ENCODE measurements at places on chromosomes 1 and 21. TPM values are rescaled to one million over a fixed set of nuclear protein-coding genes. Genes with fewer than 3 reads are reported as not detected.
A peak's percentile ranks its signal among the peaks of the same experiment; 100 is the strongest.

Gene ADAM30
- total RNA-seq: not detected

Gene FAM72B
- 20.4 TPM for total RNA-seq

DNA sequence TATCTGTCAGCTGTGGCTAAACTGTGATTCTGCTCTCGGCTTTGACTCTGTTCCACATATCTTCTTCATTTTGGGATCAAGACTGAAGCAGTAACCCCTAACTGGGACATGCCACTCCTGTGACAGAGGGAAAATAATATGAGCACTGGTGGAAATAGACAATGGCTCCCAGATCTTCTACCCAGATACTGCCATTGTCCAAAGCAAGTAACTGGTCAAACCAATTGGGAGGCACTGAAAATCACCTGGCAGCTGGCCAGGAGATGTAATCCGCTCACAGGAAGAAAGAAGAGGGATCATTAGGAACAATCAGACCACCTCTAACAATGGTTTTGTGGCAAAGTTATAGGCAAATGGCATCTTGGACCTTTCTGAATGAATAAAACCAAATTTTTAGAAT, 10.7 kb downstream of the SNX7 start:
- DNase-seq: no peak

DNA sequence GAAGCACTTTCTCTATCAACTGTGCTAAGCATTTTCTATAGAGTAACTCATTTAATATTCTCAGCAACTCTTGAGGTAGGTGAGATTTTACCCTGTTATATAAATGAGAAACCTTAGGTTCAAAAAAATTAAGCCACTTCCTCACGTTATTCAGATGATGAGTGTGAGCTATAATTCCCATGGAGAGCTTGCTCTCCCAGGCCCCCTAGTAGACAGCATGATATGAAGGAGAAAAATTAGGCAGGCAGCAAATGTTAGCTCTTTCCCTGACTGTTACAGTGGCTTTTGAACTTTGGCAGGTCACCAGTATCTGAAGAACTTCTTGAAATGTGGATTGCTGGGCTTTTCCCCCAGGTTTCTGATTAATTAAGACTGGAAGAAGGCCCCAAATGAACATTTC, 753.1 kb downstream of the NCAM2 start:
- DNase-seq: no peak

DNA sequence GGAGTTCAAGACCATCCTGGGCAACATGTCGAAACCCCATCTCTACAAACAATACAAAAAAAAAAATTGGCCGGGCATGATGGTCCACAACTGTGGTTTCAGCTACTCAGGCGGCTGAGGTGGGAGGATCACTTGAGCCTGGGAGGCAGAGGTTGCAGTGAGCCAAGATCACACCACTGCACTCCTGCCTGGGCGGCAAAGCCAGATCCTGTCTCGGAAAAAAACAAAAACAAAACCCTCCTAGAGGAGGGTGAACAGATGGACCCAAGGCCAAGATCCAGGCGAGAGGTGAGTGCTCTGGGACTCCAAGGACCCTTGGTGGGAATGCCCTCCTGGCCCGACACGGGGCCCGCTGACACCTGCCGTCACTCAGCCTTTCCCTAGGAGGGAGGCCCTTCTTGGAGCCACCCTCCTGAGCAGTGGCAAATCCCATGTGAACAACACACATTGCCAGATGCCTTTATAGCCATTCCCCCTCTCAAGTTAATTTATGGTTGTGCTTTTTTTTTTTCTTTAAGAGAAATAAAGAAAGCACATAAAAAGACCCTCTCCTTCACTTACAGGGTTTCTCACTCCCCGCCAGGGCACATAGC, 380 bp downstream of the TFF2 start:
- DNase-seq: no peak

Gene GRIK1
- 0.85 TPM for total RNA-seq

DNA sequence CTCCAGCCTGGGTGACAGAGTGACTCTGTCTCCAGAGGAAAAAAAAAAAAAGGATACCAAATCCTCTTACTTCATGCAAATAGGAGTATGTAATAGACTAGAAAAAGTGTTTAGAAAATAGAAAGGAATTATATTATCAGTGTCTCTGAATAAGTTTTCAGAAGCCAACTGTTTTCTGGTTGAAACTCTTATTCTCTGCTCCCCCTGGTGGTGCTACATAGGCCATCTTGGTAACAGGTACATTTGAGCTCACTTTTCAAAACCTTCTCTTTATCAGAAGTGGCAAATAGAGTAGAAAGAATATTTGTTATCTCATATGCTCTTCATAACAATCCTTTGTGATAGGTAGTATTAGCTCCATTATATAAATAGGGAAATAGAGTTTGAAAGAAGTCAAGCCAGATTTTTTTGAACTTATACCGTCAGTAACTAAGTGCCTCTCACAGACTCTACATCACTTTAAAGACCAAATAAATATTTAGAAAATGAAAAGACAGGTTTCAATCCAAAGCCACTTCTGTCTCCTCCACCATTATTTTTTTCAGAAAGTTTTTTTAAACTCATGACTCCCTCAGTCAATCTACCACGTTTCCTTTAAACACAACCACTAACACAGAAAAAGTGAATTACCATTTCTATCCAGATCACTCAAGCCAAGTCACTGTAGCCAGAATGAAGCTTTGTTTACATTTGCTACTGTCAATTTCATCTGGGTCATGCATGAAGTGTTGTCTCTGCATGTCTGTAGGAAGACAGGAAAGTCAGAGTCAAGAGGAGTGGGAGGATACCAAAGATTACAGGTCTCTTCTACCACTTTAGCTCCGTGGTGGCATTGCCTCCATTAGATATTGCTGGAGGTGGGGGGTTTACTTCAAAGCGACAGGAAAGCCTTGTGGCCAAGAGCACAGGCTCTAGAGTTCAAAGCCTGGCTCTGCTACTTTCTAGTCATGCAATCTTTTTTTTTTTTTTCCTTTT, 45.6 kb downstream of the IL23R start:
- DNase-seq: peak; percentile 46

DNA sequence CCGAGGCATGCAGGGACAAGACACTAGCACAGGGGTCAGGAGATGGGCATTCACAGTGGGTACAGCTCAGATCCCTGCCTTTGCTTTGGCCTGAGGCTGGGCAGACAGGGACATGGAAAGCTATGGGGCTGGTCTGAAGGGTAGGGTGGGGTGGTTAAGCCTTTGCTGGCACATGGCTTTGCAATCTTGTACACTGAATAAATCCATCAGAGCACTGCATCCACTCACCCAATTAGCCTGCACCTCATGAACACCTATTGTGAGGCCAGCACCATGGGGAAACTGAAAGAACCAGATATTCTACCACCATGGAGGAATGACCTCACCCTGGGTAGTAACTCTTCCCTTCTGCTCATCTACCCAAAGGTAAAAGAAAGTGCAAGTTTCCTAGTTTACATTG, 199.6 kb upstream of the LMO4 start:
- no peak for DNase-seq

Data from A673 (cell line).